A673 (cell line): ENCODE measurements at places on chromosomes 4 and X.

GRCh38 chr4:33941854-33942253 lies 2302.5 kb downstream of the ARAP2 start:
- DNase-seq: no peak

DNA sequence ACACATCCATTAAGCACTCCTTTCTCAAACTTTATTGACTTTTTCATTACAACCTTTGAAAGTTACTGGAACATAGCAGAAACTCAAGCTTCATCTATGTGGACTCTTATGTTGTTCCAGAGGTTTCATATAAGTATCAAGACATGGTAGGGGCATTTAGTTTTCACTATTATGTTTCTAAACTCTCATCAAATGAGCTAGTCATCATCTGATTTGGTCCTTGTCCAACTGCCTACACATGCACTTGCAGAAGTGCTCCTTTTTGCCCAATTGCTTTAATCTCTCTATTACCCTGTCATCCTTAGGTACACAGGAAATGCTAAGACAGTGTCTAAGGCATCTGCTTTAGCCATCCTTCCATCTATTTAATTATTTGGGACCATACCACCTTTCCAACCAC lies 42.2 kb upstream of the EPGN start:
- no peak for DNase-seq

DNA sequence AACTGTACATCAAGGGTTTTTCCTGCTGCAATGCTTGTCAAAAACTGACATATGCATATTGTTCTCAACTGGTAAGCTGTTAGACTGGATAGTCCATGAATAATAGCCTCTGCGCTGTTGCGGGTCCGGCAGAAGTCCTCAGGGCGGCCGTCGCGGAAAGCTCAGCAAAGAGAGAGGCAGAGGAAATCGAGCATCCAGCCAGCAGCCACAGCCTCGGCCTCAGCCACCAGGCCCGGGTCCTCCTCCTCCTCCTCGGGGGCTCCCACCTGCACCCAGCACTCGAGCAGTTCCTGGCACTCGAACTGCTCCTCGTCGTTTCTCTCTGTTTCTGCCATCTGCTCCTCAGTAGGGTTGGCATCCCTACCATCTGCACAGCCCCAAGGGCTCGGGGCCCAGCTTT lies 53.7 kb downstream of the UPRT start:
- no peak for DNase-seq

- DNase-seq: no peak
Measured at GRCh38 chr4:139493176-139493575, 39.3 kb downstream of the RAB33B start.

- DNase-seq: peak; percentile 34
Measured at GRCh38 chr4:77044461-77045150, 31.2 kb downstream of the CCNI start.

GRCh38 chr4:61493470-61493869 lies 293.3 kb downstream of the ADGRL3 start:
- peak; percentile 20 for DNase-seq

GRCh38 chr4:174122705-174123104 lies 160.8 kb downstream of the FBXO8 start:
- no peak for DNase-seq

GRCh38 chr4:159606835-159607234 lies 504.0 kb downstream of the RAPGEF2 start:
- DNase-seq: no peak

DNA sequence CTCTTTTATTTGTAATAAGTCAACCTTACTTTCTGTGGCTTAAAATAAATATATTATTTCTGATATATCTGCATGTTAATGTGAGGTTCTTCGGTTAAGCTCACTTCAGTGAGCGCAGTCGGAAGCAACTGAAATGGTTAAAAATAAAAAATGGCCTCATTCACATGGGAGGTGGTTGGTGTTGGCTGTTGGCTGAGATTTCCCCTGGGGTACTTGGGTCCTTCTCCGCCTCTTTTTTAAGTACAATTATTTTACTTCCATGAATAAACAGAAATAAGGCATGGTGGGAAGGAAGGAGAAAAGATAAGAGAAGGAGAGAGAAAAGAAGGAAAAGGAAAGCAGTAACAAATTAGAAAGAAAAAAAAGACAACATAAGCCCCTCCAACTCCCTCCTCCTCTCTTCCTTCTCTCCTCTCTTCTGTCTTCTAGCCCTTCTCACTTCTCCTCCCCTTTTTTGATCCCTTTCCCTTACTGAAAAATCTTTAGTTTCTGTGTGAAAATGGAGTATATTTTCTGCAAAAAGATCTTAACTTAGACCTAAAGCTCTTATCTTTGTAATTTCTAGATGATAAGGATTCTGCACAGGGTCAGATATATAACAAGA lies 19.7 kb upstream of the CXCL3 start:
- DNase-seq: no peak

GRCh38 chr4:88185906-88186305 lies 27.5 kb upstream of the ABCG2 start:
- DNase-seq: no peak

DNA sequence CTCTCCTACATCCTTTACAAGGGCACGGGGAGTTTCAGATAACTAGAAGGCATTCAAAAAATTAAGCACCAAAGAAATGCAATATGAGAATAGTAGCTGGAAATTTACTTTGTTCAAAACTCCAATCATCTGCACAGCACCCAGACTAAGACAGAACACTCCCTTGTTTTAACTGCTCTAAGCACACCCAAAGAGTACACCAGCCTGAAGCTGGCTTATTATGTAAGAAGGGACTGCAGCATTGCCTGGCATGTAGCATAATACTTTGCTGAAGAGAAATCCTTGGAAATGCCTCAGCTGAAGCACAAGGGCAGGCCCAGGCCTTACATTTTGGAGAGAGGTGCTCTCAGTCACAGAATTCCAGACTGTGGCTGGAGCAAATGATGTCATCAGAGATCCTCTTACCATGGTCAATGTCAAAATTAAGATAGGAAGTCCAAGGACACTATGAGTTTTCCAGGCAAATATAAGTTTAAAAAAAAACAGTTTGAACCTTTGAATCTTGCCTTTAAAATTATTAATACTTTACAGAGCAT lies 14.8 kb downstream of the ARHGEF6 start:
- DNase-seq: no peak

- DNase-seq: no peak
Measured at GRCh38 chr4:6324461-6324998, 54.9 kb downstream of the WFS1 start.

GRCh38 chr4:173434231-173434630 lies 35.3 kb upstream of the SCRG1 start:
- no peak for DNase-seq

DNA sequence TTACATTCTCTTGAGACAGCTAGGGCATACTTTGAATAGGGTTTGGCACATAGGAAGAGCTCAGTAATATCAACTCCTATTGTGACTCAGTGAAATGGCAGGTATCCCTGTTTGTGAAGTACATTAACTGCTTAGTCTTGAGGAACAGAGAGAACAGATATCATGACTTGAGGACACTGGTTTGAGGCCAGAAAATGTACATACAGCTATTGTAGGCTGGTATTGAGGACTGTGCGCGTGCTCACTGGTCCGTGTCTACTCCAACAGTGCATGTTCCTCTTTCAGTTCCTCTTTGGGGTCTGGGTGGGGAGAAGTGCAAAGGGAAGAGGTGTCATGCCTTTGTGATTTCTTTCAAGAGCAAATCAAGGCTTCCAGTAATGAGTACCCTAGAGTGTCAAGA lies 34.6 kb upstream of the TBC1D9 start:
- no peak for DNase-seq

- DNase-seq: no peak
Measured at GRCh38 chr4:186787536-186787935, 63.9 kb upstream of the FAT1 start.

DNA sequence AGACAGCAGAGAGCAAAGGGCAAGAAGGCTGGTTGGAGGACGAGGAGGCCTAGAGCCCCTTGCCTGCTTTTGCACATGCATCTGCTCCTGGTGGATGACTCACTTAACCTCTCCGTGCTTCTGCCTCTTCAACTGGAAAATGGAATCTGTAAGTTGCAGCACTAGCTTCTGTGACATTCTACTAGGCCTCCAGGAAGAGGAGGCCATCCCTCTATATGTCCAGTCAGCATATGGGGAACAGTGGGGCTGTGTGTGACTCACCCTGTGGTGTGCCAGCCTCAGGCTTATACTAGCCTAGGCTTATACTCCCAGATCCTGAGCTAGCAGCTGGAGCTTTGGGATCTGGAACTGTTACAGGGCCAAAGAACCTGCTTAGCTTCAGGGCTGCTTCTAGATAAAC lies 36.0 kb downstream of the RTL9 start:
- no peak for DNase-seq

DNA sequence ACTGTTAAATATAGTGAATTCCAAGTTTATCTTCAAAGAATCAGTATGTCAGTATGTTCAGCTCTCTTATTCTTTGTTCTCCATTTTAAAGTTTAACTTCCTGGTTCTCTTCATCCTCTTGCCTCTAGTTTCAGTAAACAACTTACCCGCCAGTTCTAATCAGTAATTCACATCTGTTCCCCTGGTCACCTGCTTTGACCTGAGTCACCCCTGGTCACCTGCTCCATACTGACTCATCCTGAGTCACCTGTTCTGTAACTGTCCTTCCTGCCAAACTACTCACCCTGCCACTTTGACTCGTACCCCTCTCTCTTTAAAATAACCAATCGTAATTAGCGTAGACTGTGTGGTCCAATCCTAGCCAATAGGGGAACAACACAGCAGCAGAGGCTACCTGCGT lies 992.7 kb upstream of the HS3ST1 start:
- DNase-seq: no peak
